ENCODE measurements at places on chromosomes 12 and 14. TPM values are rescaled to one million over a fixed set of nuclear protein-coding genes. Genes with fewer than 3 reads are reported as not detected.

The TUNAR gene
- not detected for total RNA-seq

The RNF212B gene
- not detected for total RNA-seq

The TM7SF3 gene
- 32.1 TPM for total RNA-seq

The CDKN3 gene
- total RNA-seq, result 1.8 TPM

The EGLN3 gene
- 1.1 TPM for total RNA-seq

The RGS6 gene
- total RNA-seq, result 0.75 TPM

The HNRNPA1 gene
- total RNA-seq, result 1,292 TPM

The PNP gene
- 51.8 TPM for total RNA-seq

The PZP gene
- total RNA-seq, result not detected

The TDP1 gene
- 54.3 TPM for total RNA-seq

The CCDC177 gene
- not detected for total RNA-seq

DNA sequence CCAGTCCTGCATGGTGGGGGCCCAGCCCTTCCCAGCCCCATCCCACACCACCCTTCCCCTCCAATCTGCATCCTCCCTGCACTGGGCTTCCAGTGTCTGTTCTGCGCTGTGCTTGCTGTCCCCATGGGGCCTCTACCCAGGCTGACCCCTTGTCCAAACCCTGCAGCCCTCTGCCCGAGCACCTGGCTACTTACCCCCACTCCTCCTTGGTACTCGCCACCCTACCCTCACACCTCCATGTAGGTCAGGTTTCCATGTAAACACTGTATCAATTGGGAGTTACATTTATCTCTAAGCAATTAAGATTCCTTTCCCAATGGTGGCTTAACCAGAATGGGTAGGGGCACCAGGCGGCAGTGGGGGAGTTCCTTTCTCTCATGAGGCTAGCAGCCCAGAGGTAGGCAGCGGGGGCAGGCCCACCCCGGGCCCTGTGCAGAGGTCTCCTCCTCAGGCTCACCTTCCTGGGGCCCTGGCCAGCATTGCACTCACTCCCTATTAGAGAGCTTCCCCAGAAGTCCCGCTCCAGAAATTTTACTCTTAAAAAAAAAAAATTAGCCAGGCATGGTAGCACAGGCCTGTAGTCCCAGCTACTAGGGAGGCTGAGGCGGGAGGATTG, 76.6 kb upstream of the CCND2 start:
- H3K4me1 ChIP-seq, result peaks cover 33% of the 10 kb centered on the region
- H3K27me3 ChIP-seq, result no peaks in the 10 kb centered on the region
- H3K27ac ChIP-seq, result no peak overlapping the region
- no peak overlapping the region for H3K4me3 ChIP-seq

- no peak overlapping the region for H3K27ac ChIP-seq
- H3K27me3 ChIP-seq, result peaks cover 88% of the 10 kb centered on the region
- H3K36me3 ChIP-seq, result no peaks in the 10 kb centered on the region
- no peak overlapping the region for H3K4me3 ChIP-seq
- peaks cover 29% of the 10 kb centered on the region for H3K4me1 ChIP-seq
Observed at GRCh38 chr12:54030889-54031471, 1.9 kb upstream of the HOXC5 start.

- H3K4me1 ChIP-seq, result no peaks in the 10 kb centered on the region
- no peak overlapping the region for H3K4me3 ChIP-seq
- no peak for DNase-seq
Observed at GRCh38 chr14:89660166-89660565, 243.1 kb upstream of the FOXN3 start.

GRCh38 chr12:115149685-115150378, 465.9 kb upstream of the TBX3 start:
- H3K4me3 ChIP-seq, result no peak overlapping the region
- no peaks in the 10 kb centered on the region for H3K36me3 ChIP-seq
- no peaks in the 10 kb centered on the region for H3K4me1 ChIP-seq
- H3K27me3 ChIP-seq, result no peaks in the 10 kb centered on the region

GRCh38 chr12:3038166-3038565, 39.0 kb upstream of the TSPAN9 start:
- no peaks in the 10 kb centered on the region for H3K36me3 ChIP-seq
- peaks cover 3% of the 10 kb centered on the region for H3K4me1 ChIP-seq
- no peaks in the 10 kb centered on the region for H3K27me3 ChIP-seq
- no peak overlapping the region for H3K27ac ChIP-seq
- no peak overlapping the region for H3K4me3 ChIP-seq

DNA sequence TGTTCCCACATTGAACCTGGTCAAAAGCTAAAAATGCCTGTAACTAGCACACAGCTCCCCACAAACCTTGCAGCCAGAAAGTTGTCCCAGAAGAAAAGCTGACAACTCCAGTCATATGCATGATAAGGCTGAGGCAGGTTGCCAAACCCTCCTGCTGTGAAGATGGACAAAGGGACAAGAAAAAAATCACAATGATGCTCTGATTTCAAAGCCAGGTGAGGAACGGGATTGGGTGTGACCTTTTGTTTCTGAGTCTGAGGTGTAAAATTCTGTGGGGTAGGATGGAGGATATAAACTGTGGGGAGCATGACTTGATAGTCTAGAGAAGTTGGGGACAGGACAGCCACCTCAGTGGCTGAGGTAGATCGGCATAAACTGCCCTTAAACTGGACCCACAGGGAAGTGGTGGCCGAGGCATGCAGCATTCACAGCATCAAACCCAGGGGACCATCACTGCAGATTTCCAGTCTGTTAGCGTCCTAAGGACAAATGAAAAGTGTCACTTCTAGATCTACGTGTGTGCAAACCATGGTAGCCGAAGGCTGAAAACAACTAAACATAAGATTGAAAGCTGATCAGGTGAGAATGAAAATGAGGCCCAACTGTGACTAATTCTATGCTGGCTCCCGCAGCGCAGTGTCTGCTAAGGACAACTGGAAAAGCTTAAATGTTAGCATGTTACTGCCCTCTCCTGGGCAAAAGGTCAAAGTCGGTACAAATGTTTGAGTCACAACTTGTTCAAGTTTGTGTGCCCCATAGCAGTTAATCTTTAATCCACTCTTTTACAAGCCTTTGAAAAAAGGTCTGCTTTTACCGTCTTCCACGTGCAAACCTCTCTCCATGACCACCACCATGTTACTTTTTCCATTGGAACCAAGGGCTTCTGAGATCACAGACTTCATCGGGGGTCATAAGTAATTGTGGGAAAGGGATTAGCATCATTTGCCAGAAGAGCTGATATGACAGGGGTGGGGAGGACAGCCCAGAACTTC, 39.8 kb downstream of the GRIN2B start:
- H3K27ac ChIP-seq, result no peak overlapping the region
- H3K36me3 ChIP-seq, result no peaks in the 10 kb centered on the region
- DNase-seq, result no peak
- no peaks in the 10 kb centered on the region for H3K27me3 ChIP-seq
- H3K4me1 ChIP-seq, result no peaks in the 10 kb centered on the region

DNA sequence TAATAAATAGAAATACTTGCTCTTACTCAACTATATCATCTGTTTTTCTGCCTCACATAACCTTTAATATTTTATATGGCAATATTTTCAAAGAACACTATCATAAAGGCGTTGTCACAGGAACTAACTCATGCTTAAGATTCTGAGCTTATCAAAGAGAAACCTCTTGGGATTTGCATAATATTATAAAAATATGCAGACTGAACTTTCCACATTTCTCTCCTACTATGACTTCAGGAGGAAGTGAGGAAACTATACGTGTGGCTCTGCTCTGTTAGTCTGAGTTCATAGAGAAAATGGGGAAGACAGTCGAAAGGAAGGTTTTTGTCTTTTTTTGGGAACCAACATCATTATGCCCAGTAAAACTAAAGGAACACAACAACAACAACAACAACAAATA, 124.7 kb downstream of the GARIN6 start:
- no peak for DNase-seq
- no peak overlapping the region for H3K4me3 ChIP-seq
- no peak overlapping the region for H3K27ac ChIP-seq
- H3K36me3 ChIP-seq, result no peaks in the 10 kb centered on the region

DNA sequence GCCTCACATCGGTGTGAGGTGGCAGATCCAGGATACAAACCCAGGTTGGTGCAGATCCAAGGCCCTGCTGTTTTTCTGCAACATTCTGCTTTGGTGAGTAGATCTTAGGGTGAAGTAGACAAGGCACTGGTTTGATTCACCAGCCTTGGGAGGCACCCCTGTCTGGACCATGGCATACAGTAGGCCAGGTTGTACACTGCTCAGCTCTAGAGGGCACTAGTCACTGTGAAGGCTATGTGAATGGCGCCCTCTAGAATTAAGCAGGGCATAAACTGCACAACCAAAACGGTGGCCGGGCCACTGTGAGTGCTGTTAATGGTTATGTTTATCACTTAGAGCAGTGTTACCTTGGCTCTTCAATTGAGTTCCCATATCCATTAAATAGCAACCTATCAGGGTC, 280.6 kb upstream of the PWP1 start:
- H3K36me3 ChIP-seq, result no peaks in the 10 kb centered on the region
- H3K4me1 ChIP-seq, result peaks cover 4% of the 10 kb centered on the region
- no peak overlapping the region for H3K4me3 ChIP-seq
- H3K27ac ChIP-seq, result no peak overlapping the region

DNA sequence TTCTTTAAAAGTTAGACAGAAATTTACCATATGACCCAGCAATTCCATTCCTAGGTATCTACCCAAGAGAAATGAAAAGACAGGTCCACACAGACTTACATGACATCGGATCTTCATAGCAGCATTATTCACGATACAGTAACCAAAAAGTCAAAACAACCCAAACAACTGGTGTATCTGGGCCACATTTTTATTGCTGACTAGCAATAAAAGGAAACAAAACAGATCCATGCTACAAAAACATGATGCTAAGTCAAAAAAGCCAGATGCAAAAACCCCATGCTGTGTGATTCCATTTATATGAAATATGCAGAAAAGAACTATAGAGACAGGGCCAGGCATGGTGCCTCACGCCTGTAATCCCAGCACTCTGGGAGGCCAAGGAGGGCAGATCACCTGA, 12.9 kb downstream of the TMEM120B start:
- H3K27me3 ChIP-seq, result no peaks in the 10 kb centered on the region
- no peaks in the 10 kb centered on the region for H3K36me3 ChIP-seq
- no peak overlapping the region for H3K27ac ChIP-seq
- no peaks in the 10 kb centered on the region for H3K4me1 ChIP-seq

GRCh38 chr14:66268802-66269334, 217.3 kb upstream of the CCDC196 start:
- H3K4me3 ChIP-seq, result no peak overlapping the region
- no peak overlapping the region for H3K27ac ChIP-seq
- H3K4me1 ChIP-seq, result no peaks in the 10 kb centered on the region
- no peaks in the 10 kb centered on the region for H3K36me3 ChIP-seq

DNA sequence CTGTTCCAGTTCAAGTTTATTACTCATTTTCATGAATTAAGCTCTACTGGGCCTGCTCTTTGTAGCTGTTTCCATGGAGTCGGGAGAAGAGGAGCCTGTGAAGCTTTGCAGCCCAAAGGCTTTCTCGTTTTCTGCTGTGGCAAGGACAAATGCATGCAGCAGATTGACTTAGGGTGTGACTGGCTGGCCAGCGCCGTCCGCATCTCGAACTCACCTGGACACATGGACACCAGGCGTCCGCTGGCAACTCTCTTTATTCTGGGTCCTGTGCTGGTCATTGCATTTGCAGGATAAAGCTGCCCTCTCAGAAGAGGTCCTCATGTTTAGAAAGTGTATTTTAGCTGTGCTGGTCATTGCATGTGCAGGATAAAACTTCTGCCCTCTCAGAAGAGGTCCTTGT, 350.4 kb downstream of the TMEM121 start:
- H3K27ac ChIP-seq, result no peak overlapping the region
- no peaks in the 10 kb centered on the region for H3K36me3 ChIP-seq
- H3K4me3 ChIP-seq, result no peak overlapping the region
- H3K27me3 ChIP-seq, result peaks cover 3% of the 10 kb centered on the region
- peaks cover 10% of the 10 kb centered on the region for H3K4me1 ChIP-seq

DNA sequence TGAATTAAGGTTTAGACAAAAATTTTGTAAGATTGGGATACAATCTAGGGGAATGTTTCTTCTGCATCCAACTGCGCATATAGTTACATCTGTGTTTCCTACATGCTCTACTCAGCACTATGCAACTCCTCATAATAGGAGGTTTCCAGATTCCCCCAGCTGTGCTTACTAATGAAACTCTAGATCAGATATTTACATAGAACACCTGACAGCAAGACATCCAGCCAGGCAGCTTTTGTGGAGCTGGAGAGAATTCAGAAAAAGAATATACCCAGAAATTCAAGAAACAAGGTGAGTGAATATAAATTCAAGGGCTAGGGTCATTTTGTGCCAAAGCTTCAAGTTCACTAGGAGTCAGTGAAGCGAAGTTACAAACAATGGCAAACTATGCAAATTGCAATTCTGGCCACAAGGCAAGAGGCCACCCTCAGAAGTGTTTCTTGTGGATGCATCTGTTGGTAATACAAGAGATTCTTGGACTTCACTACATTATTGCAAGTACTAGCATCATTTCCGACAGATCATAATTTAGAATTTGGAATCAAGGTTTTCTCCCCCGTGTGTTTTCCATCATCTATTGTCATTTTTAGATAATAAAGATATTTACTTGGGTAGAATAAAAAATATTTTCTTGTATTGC, 341.2 kb upstream of the NAV3 start:
- DNase-seq, result no peak
- no peaks in the 10 kb centered on the region for H3K4me1 ChIP-seq
- H3K36me3 ChIP-seq, result no peaks in the 10 kb centered on the region

DNA sequence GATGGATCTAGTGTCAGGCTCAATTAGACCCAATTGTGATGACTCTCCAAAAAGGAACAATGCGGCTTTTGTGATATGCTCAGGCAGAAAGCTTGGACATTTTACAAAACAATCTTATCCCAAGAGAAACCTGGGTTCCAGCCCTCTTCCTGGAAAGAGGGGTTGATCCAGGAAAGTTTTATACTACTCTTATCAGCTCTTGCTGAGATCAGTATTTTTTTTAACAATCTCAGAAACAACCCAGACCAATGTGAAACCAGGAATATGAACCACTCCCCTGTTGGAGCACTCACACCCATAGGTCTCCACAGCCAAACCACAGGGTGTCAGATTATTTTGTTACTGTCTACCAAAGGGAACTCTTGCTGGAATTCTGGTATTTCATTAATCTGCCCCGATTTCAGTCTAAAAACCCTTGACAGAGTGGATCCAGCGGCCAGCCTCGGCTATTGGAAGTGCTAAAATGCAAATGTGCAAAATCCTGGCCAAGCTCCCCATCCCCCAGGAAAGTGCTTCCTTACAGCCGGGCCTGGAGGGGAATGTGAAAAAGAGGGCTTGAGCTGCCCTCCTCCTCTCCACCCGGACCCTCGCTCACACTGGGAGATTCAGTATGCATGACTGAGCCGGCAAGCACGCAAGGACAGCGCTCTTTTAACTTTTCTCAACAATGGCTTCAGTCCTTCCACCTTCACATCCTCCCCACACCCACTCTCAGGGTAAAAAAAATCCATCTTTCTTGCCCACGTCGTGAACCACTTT, 4.0 kb downstream of the FBXL14 start:
- H3K27ac ChIP-seq, result no peak overlapping the region
- DNase-seq, result no peak
- no peak overlapping the region for H3K4me3 ChIP-seq
- H3K27me3 ChIP-seq, result no peaks in the 10 kb centered on the region
- H3K36me3 ChIP-seq, result peaks cover 6% of the 10 kb centered on the region
- peaks cover 33% of the 10 kb centered on the region for H3K4me1 ChIP-seq
